ENCODE measurements at places on chromosomes 13 and 19.

DNA sequence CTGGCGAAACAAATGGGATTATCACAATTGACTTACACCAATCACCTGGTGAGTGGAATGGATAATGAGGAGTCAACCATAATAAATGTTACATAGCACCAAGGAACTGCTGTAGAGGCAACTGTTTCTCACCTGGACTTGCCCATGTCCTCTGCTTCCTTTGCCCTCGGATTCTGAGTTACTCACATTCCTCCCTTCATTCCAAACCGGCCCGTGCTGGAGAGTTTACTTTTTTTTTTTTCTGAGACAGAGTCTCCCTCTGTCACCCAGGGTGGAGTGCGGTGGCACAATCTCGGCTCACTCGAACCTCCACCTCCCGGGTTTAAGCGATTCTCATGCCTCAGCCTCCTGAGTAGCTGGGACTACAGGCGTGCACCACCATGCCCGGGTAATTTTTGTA is 41.5 kb upstream of the TSC22D1 start:
- DNase-seq: no peak

DNA sequence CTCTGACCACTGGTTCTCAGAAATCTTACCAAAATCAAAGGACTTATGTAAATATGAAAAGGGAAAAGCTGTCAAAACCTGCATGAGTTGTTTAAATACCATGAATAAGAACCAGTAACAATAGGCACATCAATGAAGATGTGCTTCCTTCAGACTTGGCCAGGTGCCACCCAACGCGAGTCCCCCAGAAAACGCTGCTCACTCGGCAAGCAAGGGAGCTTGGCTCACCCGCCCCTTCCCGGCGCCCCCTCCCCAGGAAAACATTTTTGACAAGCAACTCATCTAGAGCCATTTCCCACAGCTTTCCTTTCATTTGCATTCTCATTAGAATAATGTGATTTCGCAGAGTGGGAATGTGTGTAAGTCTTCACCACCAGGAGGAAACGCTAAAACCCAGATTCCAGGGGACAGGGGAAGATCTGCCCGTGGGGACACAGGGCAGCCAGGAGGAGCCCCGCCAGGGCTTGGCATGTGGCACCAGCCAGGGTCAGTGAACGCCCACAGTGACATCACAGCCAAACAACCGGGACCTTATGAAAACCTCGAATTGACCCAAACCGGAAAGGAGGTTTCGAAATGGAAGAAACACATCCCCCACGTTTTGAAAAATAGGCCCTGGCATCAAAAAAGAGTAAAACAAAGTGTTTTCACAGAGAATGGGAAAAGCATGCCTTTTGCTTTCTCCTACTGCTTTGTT is 366.2 kb upstream of the TSHZ3 start:
- no peak for DNase-seq

- DNase-seq: no peak
Measured at GRCh38 chr19:15304140-15304705, 28.1 kb downstream of the BRD4 start.

GRCh38 chr13:61600360-61601033 is 184.8 kb upstream of the PCDH20 start:
- peak; percentile 46 for DNase-seq

DNA sequence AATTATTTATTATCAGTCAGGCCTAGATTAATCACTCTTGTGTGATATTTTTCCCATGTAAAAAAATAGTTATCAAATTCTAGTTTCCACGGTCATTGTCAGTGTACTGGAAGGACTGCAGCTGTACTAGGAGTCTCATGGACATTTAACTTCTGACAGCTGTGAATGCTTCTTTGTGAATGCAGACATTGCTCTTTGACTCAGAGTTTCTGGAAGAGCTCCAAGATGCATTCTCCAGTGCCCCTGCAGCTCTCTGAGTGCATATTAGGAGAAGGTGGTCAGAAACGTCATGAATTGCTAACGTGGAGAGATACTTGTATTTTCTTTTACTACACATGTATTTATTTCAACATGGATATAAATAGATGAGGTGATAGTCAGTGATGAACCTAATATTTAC is 9.7 kb upstream of the SLITRK5 start:
- peak; percentile 35 for DNase-seq

DNA sequence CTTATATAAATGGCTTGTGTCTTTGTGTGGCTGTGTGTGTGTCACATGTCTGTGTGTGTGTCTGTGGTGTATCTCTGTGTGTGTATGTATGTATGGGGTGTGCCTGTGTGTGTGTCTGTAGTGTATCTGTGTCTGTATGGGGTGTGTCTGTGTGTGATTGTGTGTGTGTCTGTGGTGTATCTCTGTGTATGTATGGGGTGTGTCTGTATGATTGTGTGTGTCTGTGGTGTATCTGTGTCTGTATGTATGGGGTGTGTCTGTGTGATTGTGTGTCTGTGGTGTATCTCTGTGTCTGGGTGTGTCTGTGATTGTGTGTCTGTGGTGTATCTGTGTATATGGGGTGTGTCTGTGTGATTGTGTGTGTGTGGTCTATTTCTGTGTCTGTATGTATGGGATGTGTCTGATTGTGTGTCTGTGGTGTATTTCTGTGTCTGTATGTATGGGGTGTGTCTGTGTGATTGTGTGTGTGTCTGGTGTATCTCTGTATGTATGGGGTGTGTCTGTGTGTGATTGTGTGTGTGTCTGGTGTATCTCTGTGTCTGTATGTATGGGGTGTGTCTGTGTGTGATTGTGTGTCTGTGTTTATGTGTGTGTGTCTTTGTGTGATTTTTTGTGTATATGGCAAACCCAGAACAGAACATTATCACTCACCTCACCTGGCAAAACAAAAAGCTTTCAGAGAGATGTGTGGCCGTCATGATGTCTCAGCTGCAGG is 56.1 kb upstream of the MCF2L start:
- DNase-seq: no peak

DNA sequence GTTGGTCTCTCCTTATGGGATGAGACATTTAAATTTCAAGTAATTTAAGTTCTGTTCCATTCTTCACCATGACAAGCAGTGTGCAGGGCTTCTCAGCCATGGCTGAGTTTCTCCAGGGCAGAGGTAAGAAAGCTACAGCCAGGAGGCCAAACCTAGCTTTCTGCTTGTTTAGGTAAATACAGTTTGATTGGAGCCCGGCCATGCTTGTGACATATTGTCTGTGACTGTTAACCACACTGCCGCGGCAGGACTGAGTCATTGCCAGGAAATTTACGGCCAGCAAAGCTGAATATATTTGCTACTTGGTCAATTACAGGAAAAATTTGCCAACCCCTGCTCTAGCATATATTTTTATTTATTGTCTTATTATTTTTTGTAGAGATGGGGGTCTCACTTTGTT is 10.7 kb downstream of the NLRP8 start:
- no peak for DNase-seq

- no peak for DNase-seq
Measured at GRCh38 chr19:6014551-6015135, 36.7 kb upstream of the RANBP3 start.

GRCh38 chr13:30818323-30818960 is 83.1 kb downstream of the ALOX5AP start:
- no peak for DNase-seq

GRCh38 chr19:3034406-3034655 is 5.3 kb upstream of the TLE2 start:
- no peak for DNase-seq

DNA sequence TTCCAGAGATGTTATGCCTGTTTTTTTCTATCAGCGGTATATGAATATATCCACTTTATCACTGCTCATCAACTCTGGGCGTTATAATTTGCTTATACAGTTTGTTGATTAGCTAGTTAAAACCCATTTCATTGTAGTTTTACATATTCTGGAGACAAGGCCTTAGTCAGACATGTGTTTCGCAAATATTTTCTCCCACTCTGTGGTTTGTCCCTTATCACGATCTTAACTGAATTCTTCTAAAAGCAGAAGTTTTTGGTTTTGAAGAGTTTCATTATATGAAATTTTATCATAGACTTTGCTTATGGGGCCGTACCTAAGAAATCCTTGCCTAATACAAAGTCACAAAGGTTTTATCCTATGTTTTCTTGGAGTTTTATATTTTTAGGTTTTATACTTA is 84.6 kb downstream of the FRY start:
- DNase-seq: no peak

- peak; percentile 29 for DNase-seq
Measured at GRCh38 chr19:5585461-5586299, 17.9 kb upstream of the TINCR start.
